ENCODE measurements at places on chromosomes 5 and 9.

DNA sequence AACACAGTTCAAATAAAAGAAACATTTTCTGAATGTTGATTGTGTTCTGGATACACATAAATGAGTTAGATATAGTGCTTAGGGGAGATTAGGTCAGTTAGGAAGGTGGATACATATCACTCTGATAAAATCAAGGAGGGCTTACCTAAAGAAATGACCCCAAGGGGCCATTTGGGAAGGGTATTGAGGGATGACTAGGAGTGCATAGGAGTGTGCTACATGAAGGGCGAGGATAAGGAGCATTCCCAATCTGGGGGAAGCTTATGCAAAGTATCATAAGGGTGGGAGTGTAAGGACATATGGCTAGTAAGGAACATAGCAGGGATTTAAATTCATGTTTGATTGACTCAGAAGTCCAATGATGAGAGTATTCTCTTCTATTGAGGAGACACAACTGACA is 183.6 kb downstream of the NSG2 start:
- no peak for DNase-seq

DNA sequence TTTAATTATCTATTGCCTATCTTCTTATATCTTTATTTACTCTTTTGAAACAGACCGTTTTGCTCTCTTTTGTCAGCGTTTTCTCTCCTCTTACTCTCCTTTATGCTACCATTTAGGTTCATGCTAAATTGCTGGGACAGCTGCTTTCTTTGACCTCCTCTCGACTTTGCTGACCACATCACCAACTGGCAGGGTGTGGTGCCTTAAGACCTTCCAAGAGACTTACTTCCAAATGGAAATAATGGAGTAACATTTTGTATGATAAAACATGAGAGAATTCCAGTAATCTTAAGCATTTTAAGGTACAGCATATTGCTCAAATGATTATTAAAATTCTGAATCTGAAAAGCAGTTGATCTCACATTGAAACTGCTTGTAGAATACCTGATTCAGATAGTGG is 71.5 kb upstream of the MEF2C start:
- DNase-seq: no peak

GRCh38 chr9:7239708-7240107 is 481.9 kb downstream of the KDM4C start:
- no peak for DNase-seq

- DNase-seq: no peak
These were observed 190.1 kb upstream of the TBC1D2 start for GRCh38 chr9:98445576-98445975.

DNA sequence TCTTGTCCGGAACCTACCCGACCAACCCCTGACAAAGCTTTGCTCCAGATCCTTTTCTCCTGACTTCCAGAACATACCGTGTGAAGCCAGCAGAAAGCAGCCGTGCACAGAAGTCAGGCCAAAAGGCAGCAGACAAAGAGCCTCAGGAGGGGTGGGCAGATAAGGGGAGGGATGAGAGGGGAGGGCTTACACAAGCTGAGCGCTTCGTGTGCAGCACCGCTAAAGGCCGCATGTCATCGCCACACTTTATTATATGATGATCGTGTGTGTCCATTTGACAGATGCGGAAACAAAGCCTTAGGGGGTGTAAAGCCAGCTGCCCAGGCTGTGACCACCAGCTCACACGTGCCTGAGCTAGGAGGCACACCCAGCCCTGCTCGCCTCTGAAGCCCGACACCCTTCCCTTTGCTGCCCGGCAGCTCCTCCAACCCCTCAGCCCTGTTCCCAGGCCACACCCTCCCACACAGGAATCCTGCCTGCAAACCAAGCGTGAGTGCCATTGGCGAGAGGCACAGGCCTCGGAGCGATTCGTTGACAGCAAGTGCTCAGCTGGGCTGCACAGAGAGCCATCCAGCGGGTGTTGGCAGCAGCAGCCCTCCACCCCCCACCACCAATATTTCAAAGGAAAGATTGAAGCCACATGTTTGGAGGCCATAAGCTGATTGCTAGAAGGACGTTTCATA is 170.5 kb upstream of the SMIM23 start:
- DNase-seq: no peak

GRCh38 chr5:80973027-80973426 is 12.9 kb downstream of the RASGRF2 start:
- no peak for DNase-seq

- DNase-seq: no peak
These were observed 18.5 kb downstream of the SH3GLB2 start for GRCh38 chr9:129009584-129010141.

GRCh38 chr5:143977891-143978461 is 166.0 kb downstream of the HMHB1 start:
- DNase-seq: no peak

DNA sequence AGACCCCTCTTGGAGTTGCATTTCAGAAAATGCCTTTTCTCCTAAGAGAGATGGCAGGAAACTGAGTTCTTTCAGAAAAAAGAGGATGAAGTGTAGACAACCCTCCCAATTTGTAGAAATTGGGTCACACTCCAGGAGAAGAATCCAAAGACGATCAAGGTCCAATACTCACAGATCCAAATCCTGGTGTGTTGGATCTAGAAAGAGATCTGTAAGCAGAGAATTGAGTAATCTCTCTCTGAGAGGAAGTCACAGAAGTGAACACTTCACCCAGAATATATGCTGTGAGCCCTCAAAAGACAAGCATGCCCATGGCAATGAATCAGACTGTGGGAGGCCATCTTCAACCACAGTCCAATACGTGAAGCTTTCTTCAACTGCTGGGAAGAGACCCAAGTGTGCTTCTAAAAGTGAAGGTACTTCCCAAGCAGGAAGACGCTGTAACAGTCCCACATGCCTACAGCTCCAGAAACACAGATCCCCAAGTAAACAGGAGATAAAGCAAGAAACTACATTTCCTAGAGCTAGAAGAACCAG is 182.7 kb downstream of the SMC2 start:
- DNase-seq: no peak

DNA sequence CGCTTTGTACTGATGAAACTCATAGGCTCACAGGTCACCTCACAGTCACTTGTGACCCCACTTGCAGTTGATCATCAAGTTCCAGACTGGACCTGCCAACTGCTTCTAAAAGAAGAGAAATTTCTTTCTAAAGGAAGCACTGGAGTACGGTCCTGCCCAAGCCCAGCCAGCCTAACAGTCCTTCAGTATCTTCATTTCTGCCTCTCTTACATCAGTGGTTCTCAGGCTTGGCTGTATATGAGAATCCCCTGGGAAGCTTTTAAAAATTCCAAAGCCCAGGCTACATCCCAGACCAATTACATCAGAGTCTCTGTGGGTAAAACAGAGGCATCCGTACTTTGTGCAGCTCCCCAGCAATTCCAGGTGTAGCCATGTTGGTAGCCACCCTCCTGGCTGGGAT is 282.1 kb downstream of the NFIB start:
- DNase-seq: no peak

GRCh38 chr9:33166231-33167083 is 679 bp downstream of the B4GALT1 start:
- DNase-seq: no peak

GRCh38 chr9:115008536-115009270 is 78.3 kb upstream of the TNFSF8 start:
- no peak for DNase-seq

- DNase-seq: no peak
These were observed 277.8 kb upstream of the FTMT start for GRCh38 chr5:121573721-121574382.

GRCh38 chr5:76022611-76023010 is 60.6 kb upstream of the SV2C start:
- DNase-seq: no peak

- no peak for DNase-seq
These were observed 19.8 kb downstream of the AKNA start for GRCh38 chr9:114367772-114368569.

DNA sequence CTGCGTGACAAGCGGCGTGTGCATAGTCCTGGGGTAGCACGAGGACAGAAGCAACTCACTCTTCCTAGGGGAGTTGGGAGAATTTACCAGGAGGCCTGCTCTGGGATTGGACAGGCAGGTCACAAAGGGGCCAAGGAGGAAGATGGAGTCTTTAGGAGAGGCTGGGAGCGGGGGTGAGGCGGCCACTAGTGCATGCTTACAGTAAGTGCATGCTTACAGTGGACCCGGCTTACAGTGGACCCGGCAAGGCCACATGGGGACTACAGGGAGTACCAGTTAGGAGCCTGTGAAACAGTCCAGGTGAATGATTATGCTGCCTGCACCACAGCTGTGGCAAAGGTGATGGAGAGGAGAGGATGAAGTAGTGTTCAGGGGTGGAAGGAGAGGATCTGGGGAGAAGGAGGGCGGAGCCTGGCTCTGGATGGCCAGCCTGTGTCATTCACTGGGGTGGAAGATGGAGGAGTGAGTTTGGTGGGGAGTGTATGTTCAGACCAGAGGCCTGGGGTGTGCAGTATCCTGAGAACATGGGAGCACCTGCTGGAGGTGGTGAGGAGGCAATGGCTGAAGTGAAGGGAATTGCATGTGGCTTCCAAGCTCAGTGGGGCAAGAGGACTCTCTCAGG is 78.7 kb downstream of the CRB2 start:
- DNase-seq: no peak

DNA sequence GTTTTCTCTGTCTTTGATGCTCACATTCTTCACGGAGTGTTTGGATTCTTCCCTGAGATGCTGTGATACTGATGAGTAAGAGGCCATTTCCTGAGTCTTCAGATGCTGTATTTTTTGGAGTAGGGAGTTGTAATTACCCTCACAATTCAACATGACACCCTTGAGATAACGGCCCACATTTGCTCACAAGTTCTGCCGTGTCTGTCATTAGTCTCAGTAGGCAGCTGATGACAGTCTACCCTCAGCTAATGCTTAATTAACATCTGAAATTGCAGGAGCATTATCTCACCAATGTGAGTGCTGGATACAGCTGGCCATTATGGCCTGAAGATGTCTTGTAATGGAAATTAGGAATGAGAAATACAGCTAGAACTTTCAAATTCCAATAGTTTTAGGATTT is 307.1 kb upstream of the ADCY2 start:
- DNase-seq: no peak

GRCh38 chr5:7749626-7750025 is 101.3 kb downstream of the CFAP90 start:
- no peak for DNase-seq

GRCh38 chr9:91217388-91217787 is 144.3 kb downstream of the AUH start:
- no peak for DNase-seq

GRCh38 chr9:110977259-110977709 is 61.0 kb downstream of the LPAR1 start:
- no peak for DNase-seq

GRCh38 chr9:134413112-134413715 is 87.0 kb downstream of the RXRA start:
- DNase-seq: no peak

- DNase-seq: no peak
These were observed 464.4 kb upstream of the IZUMO3 start for GRCh38 chr9:25010027-25010662.

- DNase-seq: peak; percentile 60
These were observed 20.8 kb upstream of the KIF2A start for GRCh38 chr5:62284946-62285891.

DNA sequence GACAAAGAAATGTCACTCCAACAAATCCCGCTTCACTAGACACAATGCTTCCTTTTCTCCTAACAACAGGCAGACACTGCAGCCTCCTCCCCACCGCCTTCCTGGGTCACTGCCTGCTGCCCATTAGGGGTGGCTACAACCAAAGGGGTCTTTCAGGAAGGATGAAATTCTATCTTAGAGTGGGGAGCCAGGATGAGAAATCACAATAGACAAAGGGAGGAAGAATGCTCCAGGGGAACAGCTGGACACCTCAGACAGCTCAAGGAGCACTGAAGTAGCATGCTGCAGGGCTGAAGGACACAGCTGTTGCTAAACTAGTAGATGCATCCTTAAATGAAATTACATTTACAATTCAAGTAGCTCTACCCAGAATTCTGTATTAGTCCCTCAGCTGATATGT is 54.2 kb downstream of the PRELID2 start:
- no peak for DNase-seq

- no peak for DNase-seq
These were observed 209.8 kb upstream of the ZNF462 start for GRCh38 chr9:106653213-106653612.

- no peak for DNase-seq
These were observed 12.5 kb downstream of the EDIL3 start for GRCh38 chr5:84372066-84372695.

GRCh38 chr5:1448511-1449011 is 3.3 kb upstream of the SLC6A3 start:
- DNase-seq: no peak

- no peak for DNase-seq
These were observed 4.0 kb upstream of the FCHO2 start for GRCh38 chr5:72951671-72952468.

DNA sequence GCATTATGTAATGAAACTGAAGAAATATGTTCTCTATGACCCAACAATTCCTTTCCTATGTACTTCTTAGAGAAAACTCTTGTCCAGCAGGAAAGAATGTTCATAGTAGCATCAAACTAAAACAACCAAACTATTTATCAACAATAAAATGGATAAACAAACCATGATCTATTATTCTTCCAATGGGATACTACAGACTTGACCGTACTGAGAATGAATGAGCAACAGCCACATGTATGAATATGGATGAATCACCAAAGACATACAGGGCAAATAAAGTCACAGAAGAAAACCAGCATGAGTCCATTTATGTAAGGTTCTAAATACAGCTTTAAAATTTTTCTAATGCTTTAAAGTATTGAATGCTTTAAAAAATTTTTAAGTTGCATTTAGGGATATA is 73.6 kb upstream of the SUSD1 start:
- no peak for DNase-seq

GRCh38 chr5:146007270-146007669 is 70.9 kb downstream of the SH3RF2 start:
- DNase-seq: no peak

DNA sequence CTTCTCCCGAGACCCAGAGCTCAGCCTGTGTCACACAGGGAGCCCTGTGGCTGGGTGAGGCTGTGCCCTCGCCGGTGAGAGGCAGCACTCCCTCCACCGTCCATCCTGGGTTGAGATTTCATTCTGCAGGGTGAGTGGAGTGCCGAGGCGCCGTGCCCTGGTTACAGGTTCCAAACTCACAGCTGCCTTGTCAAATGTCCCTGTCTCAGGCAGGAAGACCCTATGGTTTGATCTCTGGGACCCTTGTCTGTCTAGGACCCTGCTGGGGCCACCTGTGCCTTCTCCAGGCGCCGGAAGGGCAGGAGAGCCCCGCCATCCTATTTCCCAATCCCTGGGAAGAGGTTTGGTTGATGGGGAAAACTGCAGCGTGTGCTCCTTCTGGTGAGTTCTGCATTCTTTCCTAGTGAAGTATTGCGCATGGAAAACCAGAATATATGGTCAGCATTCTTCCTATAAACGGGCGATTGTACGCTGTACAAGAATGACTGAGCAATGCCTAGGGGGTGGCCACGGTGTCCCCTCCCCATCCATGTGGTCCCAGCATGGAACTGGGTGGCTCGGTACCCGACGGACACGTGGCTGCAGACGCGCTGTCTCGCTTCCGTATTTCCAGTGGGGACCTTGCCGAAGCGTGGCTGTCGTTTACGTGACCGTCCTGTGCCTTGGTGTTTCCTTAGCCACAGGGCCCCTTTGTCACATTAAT is 95.9 kb upstream of the COL5A1 start:
- DNase-seq: no peak
